ENCODE measurements at places on chromosomes 12 and 14.

GRCh38 chr14:56046546-56046945, 71.7 kb upstream of the PELI2 start:
- no peak for DNase-seq

- no peak for DNase-seq
Measured at GRCh38 chr12:11780521-11781101, 131.1 kb downstream of the ETV6 start.

- DNase-seq: peak; percentile 31
Measured at GRCh38 chr12:64781280-64782190, 22.3 kb upstream of the GNS start.

GRCh38 chr12:76422543-76423438, 74.6 kb upstream of the BBS10 start:
- DNase-seq: peak; percentile 52

GRCh38 chr14:66072190-66073084, 413.7 kb upstream of the CCDC196 start:
- DNase-seq: no peak

DNA sequence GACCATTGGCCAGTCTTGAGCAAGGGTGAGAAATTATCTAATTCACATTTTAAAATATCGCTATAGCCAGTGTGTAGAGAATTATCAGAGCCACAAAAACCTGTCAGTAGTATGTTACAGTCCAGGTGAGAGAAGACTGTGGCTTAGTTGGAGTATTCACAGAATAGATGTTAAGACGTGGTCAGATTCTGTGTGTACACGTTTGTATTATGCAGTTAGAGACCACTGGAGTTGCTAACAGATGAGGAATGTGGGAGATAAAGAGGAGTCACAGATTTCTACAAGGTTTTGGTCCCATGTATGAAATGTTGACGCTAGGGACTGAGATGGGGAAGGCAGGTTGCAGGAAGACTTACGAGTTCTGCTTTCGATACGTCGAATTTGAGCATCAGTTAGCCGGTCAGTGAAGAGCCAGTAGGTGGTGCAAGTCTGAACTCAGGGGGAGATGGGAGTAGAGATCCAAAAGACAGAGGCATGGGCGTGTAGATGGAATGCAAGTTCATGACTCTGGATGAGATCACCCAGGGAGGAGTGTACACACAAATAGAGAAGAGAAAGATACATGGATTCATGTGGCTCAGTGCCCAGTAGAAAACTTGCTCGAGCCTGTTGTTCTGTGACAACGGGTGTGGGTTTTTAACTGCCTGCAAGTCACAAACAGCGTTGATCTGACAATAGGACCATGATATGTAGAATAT, 114.8 kb upstream of the FLRT2 start:
- peak; percentile 97 for DNase-seq

- DNase-seq: peak; percentile 65
Measured at GRCh38 chr12:121797937-121798786, 4.7 kb upstream of the RHOF start.

DNA sequence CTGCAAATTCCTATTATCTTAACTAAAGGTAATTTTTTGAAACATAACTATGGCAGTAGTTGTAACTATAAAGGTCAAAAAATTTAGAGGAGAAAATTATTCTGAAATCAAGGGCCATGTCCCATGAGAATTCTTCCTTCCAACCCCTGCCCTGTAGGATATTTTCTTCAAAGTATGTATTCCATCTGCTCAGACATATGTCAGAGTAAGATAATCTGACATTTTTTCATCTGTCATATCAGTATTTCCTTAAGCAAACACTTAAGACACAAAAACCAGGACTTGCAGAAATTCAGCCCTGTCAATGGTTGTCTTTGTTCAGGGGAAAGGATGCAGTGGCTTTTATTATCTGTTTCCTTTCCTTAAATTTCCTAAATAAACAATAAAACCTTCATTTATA, 36.3 kb downstream of the ACSS3 start:
- no peak for DNase-seq

DNA sequence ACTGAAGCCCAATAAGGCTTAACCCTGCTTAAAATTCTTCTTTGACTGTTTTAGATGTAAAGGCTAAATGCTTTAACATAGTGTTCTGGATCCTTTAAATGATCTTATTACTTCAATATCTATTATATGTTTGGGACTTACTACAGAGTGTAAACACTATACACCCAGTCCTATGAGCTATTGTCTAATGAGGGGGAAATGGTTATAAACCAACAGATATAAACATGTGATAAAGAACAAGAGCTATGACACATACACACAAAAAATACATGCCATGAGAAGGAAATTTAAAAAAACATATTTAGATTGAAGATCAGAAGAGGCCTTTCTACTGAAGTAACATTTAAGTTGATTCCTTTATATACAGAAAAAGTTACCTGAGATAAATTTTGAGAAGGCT, 505.1 kb downstream of the FOXG1 start:
- DNase-seq: no peak

DNA sequence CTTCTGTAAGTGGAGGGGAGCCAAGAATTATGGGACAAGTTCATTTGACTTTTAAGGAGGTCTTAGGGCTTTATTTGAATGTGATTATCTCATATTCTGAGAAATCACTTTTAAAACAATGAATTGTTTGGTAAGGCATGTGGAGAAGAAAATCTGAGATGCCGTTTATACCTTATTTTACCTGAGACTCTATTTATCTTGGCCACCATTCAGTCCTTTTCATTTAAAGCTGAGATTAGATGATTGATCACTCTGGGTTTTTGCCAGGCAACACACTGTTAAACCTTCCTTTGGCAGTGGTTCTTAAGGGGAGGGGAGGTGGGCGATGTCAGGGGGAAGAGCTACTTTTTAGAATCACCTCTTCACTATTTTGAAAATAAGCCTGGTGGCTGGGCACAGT, 11.4 kb downstream of the CAND1 start:
- no peak for DNase-seq
